ENCODE measurements at places on chromosomes 13 and 19. TPM values are rescaled to one million over a fixed set of nuclear protein-coding genes. Genes with fewer than 3 reads are reported as not detected.

Gene NLRP7
- not detected for polyA plus RNA-seq

Gene COLGALT1
- 21.5 TPM for polyA plus RNA-seq

Gene RABAC1
- polyA plus RNA-seq = 131 TPM

Gene FUZ
- 21.8 TPM for polyA plus RNA-seq

Gene P2RY11
- 3.6 TPM for polyA plus RNA-seq
